ENCODE measurements at places on chromosomes 2 and 18. TPM values are rescaled to one million over a fixed set of nuclear protein-coding genes. Genes with fewer than 3 reads are reported as not detected.

The SAP130 gene
- total RNA-seq = 13.0 TPM

The CDCA7 gene
- total RNA-seq = 1.3 TPM

The CD226 gene
- 0.94 TPM for total RNA-seq

The SCN9A gene
- 2.2 TPM for total RNA-seq

The COL6A3 gene
- 64.9 TPM for total RNA-seq
